ENCODE measurements at places on chromosomes 5 and 9.

GRCh38 chr5:180234271-180234670 lies 25.3 kb upstream of the RASGEF1C start:
- no peak for DNase-seq

DNA sequence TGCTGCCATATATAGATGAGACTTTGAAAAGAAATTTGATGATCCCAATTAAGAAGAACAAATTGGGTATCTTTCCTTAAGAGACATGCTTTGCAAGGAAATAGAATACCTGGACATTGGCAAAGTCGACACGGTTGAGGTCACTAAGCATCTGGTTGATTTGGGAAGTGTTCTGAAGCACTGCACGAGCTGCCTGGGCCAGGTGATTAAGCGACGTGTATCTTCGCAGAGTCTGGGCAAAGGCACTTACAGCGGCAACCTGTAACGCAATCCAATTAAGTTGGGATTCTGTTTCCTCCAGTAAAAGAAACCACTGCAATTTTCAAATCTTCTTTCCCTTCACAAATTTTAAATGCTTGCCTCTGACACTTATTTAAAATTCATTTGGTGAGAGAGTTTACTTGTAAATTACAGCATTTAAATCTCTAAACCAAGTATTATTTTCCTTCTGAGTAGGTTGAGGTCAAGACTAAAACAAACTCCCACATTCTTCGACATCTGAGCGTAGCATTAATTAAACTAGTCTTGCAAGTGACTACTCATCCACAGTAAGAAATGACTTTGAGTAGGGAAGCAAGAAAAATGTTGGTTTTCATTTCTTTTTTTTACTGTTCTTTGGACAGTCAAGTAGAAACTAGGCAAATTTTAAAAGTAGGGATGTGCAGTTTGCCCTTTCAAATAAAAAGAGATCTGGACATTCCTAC lies 262.8 kb downstream of the RFX3 start:
- no peak for DNase-seq

DNA sequence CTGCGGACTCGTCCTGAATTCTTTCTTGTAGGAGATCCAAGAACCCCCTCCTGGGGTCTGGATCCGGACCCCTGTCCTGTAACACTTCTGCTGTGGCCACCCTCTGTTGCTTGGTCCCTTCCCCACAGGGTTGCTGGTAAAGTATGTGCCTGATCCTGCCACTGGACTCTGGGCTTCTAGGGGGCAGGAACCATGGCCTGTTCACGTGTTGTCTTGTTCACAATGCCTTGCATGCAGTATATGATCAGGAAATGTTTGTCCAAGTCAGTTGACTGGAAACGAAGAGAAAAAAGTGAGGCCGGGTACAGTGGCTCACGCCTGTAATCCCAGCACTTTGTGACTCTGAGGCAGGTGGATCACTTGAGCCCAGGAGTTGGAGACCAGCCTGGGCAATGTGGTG lies 139.3 kb upstream of the ALDH1B1 start:
- DNase-seq: no peak

DNA sequence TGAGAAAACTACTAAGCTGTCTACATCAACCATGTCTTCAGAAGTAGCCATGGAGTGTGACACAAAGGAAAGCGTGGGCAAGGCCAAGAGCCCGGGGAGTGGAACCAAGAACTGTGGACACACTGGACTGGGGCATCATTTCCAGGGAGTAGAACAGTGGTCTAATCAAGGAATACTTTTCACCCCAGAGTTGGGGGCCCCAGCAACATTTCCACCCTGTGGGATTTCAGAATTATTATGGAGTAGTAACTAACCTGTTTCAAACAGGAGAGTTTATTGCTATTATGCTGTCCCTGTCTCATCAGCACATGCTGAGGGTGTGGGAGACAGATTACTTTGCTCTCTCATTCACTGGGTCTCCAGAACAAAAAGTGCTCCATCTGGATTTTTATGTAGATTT lies 58.0 kb upstream of the FSTL4 start:
- DNase-seq: no peak

GRCh38 chr9:120921661-120922181 lies 4.9 kb downstream of the TRAF1 start:
- DNase-seq: no peak

DNA sequence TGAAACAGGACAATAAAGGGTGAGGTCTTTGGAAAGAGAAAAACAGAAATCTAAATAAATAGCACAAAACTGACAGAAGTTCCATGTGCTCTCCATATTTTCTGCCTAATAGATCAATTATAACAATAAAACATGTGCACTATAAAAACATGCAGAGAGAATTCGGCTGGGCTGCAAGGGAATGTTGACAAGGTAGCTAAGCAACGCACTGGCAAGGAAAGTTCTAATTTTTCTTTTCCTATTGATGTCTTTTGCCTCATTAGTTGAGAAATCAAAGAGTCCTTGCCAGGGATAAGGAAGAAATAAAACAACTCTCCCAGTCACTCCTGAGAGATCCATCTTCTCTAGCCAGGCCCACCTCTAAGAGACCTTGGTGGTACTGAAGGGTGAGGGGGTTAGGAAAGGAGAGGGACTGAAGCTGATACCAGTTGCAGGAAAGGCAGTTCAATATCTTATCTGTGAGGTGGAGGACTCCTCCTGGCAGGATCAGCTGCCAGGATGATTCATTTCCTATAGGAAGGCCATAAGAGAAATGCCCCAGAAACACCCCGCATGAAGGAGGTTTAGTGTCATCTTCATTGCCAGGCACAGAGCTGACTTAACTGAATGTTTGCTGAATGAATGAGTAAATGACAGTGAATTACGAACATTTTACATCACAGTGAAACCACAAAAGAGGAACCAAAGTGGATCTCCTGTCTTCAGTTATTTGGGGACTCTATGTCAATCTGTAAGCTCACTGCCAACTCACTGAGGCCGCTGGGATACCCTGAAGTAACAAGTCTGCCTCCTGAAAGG lies 63.7 kb upstream of the IFNK start:
- DNase-seq: peak; percentile 34

GRCh38 chr5:132102101-132102701 lies 28.6 kb downstream of the CSF2 start:
- no peak for DNase-seq

- DNase-seq: no peak
These were observed 9.6 kb upstream of the IFNE start for GRCh38 chr9:21491756-21492155.
